ENCODE measurements at places on chromosomes 4 and X.
A peak's percentile ranks its signal among the peaks of the same experiment; 100 is the strongest.

- no peak for DNase-seq
These were observed 105.7 kb downstream of the PSAPL1 start for GRCh38 chr4:7328913-7329638.

DNA sequence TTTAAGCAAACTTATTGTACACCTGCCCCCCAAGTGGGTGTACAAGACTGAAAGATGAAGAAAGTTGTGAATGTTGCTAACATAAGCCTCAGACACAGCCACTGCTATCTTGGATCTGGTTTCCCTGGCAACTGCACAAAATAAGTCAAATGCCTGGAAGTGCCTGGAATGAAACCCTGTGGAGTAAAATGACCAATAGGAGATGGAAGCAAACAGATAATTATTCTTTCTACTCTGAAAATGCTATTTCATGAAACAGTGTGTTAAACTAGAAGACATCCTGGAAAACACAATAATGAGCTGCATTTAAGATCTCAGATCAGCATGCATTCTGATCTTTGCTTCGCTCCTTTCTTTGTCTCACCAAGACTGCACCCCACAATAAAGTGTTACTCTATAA is 1016.0 kb downstream of the ARAP2 start:
- DNase-seq = no peak

GRCh38 chrX:2452317-2452784 is 48.4 kb downstream of the DHRSX start:
- DNase-seq = no peak

- no peak for DNase-seq
These were observed 187.6 kb downstream of the DCLK2 start for GRCh38 chr4:150265806-150266205.

- no peak for DNase-seq
These were observed 50.9 kb upstream of the TMEM164 start for GRCh38 chrX:109952050-109952449.

- DNase-seq = no peak
These were observed 87.1 kb downstream of the DHX15 start for GRCh38 chr4:24497221-24497620.

DNA sequence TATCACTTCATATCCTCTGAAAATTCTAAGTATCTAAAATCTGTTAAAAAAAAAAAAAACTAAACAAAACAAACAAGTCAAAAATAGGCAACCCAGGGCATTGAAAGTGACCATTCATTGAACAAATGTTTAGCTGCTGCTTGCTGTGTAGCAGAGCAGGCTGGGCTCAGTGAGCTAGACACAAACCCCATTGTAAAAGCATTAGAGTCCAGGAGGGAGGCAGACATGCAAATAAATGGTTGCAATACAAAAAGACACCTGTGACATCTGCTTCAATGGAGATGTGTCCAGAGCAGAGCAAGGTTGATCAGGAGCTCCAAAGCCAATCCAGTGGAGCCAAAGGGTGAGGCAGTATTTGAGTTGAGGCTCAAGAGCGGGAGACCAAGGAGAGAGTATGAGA is 267.3 kb upstream of the GATB start:
- DNase-seq = no peak

- DNase-seq = no peak
These were observed 26.2 kb downstream of the LIN54 start for GRCh38 chr4:82984459-82984858.

DNA sequence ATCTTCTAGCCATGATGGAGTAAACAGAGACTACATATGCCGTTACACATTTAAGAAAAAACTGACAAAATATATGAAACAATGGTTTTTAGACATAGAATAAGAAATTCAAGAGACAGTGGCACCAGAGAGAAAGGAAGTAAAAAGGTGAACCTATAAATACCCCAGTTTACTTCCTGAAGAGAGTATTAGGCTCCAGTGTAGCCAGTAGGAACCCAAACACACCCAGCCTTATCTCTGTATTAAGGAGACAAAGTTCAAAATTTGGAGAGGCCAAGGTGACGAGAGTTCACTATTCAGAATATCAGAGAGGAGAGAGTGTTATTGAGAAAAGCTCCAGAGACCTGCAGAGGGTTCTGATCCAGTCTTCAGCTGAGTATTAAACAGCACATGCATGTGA is 119.0 kb downstream of the TET2 start:
- DNase-seq = no peak

GRCh38 chr4:1176398-1177273 is 4.3 kb upstream of the SPON2 start:
- DNase-seq = no peak

DNA sequence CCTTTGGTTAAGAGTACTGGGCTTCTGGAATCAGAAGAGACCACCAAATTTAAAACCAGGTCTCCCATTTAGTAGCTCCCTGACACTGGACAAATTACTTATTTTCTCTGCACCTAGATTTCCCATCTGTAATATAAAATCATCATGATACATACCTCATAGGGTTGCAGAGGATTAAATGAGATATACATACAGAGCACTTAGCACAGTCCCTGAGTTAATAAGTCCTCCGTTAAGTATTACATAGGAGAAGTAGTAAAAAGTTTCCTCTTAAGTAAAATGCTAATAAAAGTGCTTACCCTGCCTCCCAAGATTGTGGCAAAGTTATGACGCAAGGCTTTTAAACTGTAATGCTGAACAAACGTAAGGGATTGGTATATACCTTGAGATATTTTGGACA is 539 bp upstream of the CHIC1 start:
- no peak for DNase-seq

GRCh38 chr4:6869944-6870343 is 39.7 kb upstream of the TBC1D14 start:
- no peak for DNase-seq

- DNase-seq = no peak
These were observed 231.1 kb upstream of the CENPE start for GRCh38 chr4:103429283-103429682.

DNA sequence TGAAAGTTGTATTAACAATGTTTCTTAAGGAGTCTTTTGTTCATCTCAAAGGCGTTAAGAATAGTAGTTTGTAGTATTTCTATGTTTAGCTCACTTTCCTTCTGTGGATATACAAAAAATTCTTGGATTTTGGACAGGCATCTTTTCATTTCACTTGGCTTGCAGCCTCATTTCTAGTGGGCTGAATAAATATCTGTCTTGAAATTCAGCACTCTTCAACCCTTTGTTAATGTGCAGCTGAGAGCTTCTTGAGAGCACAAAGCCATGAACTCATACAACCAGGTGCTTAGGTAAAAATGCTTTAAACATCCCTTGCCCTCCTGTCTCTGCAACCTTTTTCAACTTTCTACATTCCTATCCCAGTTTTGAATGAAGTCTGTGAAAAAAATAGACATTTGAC is 1003.2 kb downstream of the C4orf33 start:
- no peak for DNase-seq

GRCh38 chrX:110414679-110415439 is 56.2 kb downstream of the RTL9 start:
- no peak for DNase-seq

- no peak for DNase-seq
These were observed 154.3 kb upstream of the GIMD1 start for GRCh38 chr4:106522839-106523238.

GRCh38 chrX:70908541-70908940 is at the start of gene TEX11:
Gene TEX11, minus strand, starts transcription at chrX:70908711. Its CDS starts 922 bp downstream, at chrX:70907789.
- no peak for DNase-seq

- no peak for DNase-seq
These were observed 263.8 kb upstream of the RPS6KA3 start for GRCh38 chrX:20530406-20530921.

DNA sequence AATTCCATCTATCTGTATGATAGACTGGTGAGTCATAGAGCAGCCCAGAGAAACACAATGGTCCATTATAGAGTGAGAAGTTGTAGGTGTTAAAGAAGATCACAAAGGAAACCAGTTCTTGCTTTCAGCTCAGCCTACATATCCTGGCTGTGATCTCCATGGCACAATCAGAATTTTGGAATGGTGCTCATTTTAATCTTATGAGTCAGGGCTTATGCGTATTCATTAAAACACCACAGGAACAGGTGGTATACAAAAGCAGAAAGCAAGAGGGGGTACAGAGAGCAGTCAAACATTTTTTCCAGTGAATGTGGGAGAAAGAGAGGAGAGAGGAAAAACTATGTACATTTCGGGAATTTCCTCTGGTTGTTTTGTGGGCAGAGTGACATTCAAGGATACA is 126.9 kb downstream of the MFAP3L start:
- DNase-seq = no peak

GRCh38 chr4:77159806-77160205 is 2.8 kb downstream of the CCNG2 start:
- no peak for DNase-seq

GRCh38 chrX:128848374-128848773 is 674.9 kb downstream of the SMARCA1 start:
- DNase-seq = no peak

DNA sequence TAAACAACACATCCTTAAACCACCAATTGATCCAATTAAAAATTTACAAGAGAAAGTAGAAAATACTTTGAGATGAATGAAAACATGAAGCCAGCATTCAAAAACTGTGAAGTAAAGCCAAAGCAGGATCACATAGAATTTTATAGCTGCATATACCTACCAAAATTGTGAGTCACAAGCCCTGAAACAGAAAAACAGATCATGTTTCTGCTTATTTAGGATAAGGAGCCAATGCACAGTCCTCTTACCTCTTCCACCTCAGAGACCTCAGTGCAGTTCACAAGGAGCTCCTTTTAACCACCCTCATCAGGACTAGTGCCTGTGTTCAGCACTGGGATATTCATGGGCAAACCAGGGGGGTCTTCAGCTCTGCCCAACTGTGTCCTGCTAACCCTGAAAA is 386.7 kb downstream of the TECRL start:
- DNase-seq = no peak

- no peak for DNase-seq
These were observed 166.3 kb downstream of the FNIP2 start for GRCh38 chr4:158934996-158935669.

DNA sequence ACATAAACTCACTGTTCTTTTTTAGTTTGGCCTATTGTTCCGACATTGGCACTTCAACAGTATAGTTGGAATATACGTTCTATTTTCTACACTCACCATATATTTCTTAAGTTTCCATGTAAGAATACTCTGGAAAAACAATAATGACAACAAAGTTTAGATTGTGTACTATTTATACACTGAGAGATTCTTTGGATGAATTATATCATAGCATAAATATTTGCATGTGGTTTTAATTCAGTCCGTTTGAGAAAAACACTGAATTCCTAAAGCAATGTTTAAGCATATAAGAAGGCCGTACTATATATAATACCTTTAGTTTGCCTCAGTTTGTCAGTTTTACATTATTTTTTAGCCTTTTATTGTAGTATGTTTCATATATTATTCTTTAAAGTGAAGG is 82.4 kb downstream of the RAP1GDS1 start:
- DNase-seq = no peak

- DNase-seq = no peak
These were observed 16.1 kb downstream of the COQ2 start for GRCh38 chr4:83268491-83268890.

GRCh38 chr4:90960433-90960832 is 833.2 kb downstream of the CCSER1 start:
- DNase-seq = no peak

DNA sequence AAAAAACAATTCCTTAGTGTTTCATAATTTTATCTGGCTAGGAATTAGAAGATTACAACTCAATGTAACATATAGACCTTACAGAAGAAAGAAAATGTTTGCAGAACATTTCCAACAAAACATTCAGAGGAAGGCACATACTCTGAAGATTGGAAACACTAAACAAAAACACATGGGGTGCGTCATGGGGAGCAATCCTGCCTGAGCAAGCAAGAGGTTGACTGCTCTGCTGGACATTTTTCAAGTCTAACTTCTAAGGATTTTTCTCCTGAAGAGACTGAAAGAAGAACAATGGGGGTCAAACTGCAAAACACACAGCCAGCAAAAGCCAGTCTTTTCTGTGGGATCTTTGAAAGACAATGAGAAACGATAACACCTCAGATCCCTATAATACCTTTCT is 182.8 kb downstream of the GUCY2F start:
- no peak for DNase-seq

GRCh38 chr4:110970642-110971041 is 347.8 kb upstream of the PITX2 start:
- DNase-seq = no peak

- DNase-seq = no peak
These were observed 311.8 kb downstream of the PPP3CA start for GRCh38 chr4:101035487-101035886.

DNA sequence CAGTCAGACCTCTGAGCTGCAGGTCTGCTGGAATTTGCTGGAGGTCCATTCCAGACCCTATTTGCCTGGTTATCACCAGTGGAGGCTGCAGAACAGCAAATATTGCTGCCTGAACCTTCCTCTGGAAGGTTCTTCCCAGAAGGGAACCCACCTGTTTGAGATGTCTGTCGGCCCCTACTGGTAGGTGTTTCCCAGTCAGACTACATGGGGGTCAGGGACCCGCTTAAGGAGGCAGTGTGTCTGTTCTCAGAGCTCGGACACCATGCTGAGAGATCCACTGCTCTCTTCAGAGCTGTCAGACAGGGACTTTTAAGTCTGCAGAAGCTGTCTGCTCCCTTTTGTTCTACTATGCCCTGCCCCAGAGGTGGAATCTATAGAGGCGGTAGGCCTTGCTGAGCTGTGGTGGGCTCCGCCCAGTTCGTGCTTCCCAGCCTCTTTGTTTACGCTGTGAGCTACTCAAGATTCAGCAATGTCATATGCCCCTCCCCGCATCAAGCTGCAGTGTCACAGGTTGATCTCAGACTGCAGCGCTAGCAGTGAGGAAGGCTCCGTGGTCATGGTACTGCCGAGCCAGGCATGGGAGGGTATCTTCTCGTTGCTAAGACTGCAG is 44.1 kb upstream of the KDR start:
- no peak for DNase-seq

GRCh38 chr4:11428899-11429698 is 405 bp upstream of the HS3ST1 start:
- peak; percentile 24 for DNase-seq

GRCh38 chr4:165684177-165684805 is 188.7 kb upstream of the TLL1 start:
- DNase-seq = no peak

- no peak for DNase-seq
These were observed 144.1 kb upstream of the NOCT start for GRCh38 chr4:138871555-138871875.

DNA sequence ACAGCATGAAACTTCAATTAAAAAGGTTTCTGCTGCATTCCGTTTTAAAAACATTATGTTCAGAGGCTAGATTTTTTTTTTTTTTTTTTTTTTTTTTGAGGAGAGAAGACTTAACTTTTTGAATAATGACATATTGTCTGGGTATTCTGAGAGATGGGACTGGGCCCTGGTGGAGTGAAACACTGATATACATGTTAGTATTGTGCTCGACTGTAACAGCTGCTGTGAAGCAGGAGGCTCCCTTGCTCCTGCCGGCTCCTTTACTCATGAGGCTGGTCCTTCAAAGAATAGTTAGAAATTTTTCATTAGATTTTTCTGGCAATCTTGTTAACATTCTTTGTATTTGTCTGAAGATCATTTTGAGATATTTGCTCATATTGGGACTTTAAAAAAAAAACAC is 73.3 kb downstream of the TMEM131L start:
- no peak for DNase-seq

GRCh38 chrX:122941806-122942205 is 242.3 kb upstream of the GRIA3 start:
- DNase-seq = no peak

All from stimulated activated CD4-positive, alpha-beta T cell treated with anti-CD3 and anti-CD28 coated beads, Interleukin-1b, Interleukin-23, amount 100 ng/mL, for 4 hours (primary cell).